ENCODE measurements at places on chromosomes 2 and 18. TPM values are rescaled to one million over a fixed set of nuclear protein-coding genes. Genes with fewer than 3 reads are reported as not detected.

- H3K27me3 ChIP-seq, result no peaks in the 10 kb centered on the region
- H3K27ac ChIP-seq, result no peak overlapping the region
Observed at GRCh38 chr2:60453301-60453700, 100.2 kb downstream of the BCL11A start.

- H3K27me3 ChIP-seq, result no peaks in the 10 kb centered on the region
- no peaks in the 10 kb centered on the region for H3K4me1 ChIP-seq
- H3K4me3 ChIP-seq, result no peak overlapping the region
- H3K27ac ChIP-seq, result no peak overlapping the region
- no peak for DNase-seq
Observed at GRCh38 chr18:76503649-76504386, 8.8 kb upstream of the ZNF516 start.

DNA sequence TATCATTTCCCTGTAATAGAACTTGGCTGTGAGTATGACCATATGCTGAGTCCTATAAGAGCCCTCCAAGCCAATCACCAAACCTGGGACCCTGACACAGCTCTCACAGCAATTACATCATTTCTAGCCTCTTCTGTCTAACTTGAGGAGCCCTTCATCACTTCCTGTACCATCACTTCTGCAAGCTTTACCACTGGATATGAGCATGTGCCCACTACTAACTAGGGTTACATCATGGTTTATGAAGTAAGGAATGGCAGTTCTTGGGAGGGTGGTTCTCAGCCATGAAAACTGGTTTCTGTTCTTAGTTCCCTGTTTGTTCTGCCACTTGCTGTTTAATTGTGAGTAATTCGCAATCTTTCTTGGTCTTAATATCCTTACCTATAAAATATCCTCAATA is 31.0 kb upstream of the EPB41L3 start:
- DNase-seq, result no peak
- H3K27ac ChIP-seq, result no peak overlapping the region
- no peak overlapping the region for H3K4me3 ChIP-seq
- H3K36me3 ChIP-seq, result no peaks in the 10 kb centered on the region

DNA sequence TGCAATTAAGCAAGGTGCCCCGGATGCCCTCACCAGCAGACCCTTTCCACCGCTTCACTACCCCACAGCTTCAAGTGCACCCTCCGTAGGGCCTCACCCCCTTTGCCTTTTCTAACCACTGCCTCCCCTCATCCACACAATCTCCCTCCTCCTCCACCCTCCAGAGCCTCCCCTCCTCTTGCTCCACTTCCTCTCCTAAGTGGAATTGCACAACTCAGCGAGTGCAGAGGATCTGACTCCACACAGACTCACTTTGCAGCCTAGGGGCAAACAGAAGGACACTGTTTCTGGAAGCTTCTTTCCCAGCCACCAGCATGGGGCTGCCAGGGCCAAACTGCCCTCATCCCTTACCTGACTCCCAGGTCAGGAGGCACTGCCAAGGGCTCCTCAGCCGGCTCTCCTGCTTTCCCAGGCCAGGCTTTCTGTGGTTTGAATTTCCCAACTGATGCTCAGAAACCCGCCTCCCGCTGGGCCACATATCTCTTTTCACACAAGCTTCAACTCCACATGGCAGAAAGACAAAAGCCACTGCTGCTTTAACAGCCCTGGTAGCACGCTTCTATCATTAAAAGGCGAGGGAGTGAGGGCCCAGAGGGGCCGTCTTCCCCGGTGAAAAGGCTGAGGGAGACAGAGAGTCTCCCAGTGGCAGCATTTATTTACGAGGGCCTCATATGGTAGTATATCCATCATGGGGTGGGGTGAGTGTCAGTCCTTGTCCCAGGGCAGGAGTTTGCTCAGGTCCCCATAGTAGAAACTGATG is 74.7 kb upstream of the MGAT4A start:
- no peaks in the 10 kb centered on the region for H3K36me3 ChIP-seq
- H3K4me3 ChIP-seq, result no peak overlapping the region
- peak overlapping the region; percentile 71 for H3K27ac ChIP-seq
- no peaks in the 10 kb centered on the region for H3K27me3 ChIP-seq

DNA sequence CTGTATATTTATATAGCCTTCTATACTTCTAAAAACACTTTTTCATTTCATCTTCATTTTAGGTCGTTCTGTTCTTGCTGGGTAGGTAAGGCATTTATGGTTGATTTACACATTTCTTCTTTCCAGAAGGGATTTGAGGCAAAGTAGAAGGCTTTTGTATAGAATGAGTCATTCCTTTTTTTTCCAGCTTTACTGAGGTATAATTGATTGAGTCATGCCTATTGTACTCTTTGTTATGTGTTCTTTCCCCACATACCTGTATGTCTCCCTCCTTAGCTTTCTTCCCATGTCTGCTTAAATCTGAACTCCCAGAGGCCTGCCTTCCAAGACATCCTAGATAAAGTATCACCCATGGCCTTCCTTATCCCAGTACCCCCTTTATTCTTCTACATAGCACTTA is 4.8 kb upstream of the CDC42EP3 start:
- DNase-seq, result no peak
- no peaks in the 10 kb centered on the region for H3K36me3 ChIP-seq
- H3K27ac ChIP-seq, result no peak overlapping the region
- H3K4me1 ChIP-seq, result peaks cover 22% of the 10 kb centered on the region
- H3K27me3 ChIP-seq, result no peaks in the 10 kb centered on the region

- H3K4me1 ChIP-seq, result peaks cover 14% of the 10 kb centered on the region
- no peak overlapping the region for H3K27ac ChIP-seq
- DNase-seq, result no peak
- H3K36me3 ChIP-seq, result no peaks in the 10 kb centered on the region
- no peaks in the 10 kb centered on the region for H3K27me3 ChIP-seq
Observed at GRCh38 chr2:237919593-237919992, 47.2 kb upstream of the UBE2F start.

- H3K4me3 ChIP-seq, result no peak overlapping the region
- peaks cover 30% of the 10 kb centered on the region for H3K27me3 ChIP-seq
- no peaks in the 10 kb centered on the region for H3K36me3 ChIP-seq
- no peak for DNase-seq
- no peak overlapping the region for H3K27ac ChIP-seq
Observed at GRCh38 chr18:45833846-45834245, 8.4 kb downstream of the SIGLEC15 start.

DNA sequence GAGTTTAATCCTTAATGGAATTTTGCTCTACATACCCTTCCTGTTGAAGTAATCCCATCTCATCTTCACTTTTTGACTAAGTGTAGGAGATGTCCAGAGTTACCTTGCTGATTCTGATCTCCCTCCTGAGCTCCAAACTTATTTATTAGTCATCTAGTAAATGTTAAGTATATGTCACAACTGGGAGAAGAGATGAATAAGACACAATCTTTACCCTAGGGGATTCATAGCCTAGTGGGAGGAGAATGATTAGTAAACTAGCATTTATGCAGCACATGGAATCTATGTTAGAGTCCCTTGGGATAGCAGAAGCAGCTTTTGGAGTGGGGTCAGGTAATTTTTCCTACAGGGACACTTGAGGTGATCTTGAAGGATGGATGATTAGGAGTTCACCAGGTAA is 20.7 kb downstream of the ACVR2A start:
- H3K27me3 ChIP-seq, result no peaks in the 10 kb centered on the region
- no peak overlapping the region for H3K4me3 ChIP-seq
- H3K27ac ChIP-seq, result no peak overlapping the region

DNA sequence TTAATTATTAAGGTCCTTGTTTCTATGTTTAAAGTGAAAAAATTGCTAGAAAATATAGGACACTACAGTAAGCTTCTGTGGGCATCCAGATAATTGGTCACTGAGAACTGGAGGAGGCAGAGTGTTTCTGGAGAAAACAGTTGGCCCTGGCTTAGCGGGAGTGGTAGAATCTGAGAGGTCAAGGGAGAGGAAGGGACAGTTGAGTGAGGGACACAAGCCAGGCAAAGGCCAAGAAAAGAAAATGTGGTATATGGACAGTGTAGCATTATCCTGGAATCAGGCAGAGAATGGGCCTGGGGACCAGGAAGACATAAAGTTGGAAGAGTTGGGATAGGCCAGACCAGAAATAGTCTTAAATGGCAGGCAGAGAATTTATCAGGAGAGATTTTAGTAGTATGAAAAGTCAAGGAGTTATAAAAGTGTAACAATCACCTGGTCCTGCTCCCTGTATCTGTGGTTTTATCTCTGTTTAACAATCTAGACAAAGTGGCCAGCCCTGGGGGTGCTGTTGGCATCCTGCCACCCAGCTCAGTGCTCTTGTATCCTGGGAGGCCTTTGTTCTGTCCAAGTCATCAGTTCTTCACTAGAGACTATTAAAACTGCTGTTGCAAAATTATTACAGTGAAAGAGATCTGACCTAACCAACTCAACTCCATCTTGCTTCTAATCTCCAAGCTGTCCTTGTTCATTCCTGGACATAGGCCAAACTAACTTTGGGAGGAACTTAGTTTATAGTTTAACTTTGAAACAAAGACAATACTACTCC is 15.4 kb upstream of the MSGN1 start:
- H3K27me3 ChIP-seq, result no peaks in the 10 kb centered on the region
- no peaks in the 10 kb centered on the region for H3K36me3 ChIP-seq
- no peak overlapping the region for H3K4me3 ChIP-seq

- no peaks in the 10 kb centered on the region for H3K4me1 ChIP-seq
- no peak overlapping the region for H3K27ac ChIP-seq
- no peaks in the 10 kb centered on the region for H3K27me3 ChIP-seq
Observed at GRCh38 chr2:36569267-36569856, 28.6 kb downstream of the FEZ2 start.

RBKS gene
- 2.2 TPM for total RNA-seq

TOGARAM2 gene
- 15.4 TPM for total RNA-seq

HEATR5B gene
- 33.9 TPM for total RNA-seq

CTAGE1 gene
- total RNA-seq, result not detected

ACKR3 gene
- total RNA-seq, result 12.6 TPM

G6PC2 gene
- not detected for total RNA-seq

CRYBA2 gene
- total RNA-seq, result not detected

Data from lower lobe of right lung (tissue), 2 donors.